ENCODE measurements at places on chromosomes 2 and 18.

GRCh38 chr2:199144036-199144435 is 313.7 kb downstream of the SATB2 start:
- no peak for DNase-seq

- no peak for DNase-seq
Measured at GRCh38 chr2:25805987-25806386, 72.3 kb downstream of the ASXL2 start.

GRCh38 chr2:85834466-85834865 is 54.3 kb downstream of the ST3GAL5 start:
- DNase-seq = no peak

GRCh38 chr18:3340682-3341097 is 78.8 kb downstream of the MYL12B start:
- no peak for DNase-seq

- no peak for DNase-seq
Measured at GRCh38 chr2:169303579-169304305, 58.6 kb downstream of the LRP2 start.

GRCh38 chr2:205738117-205738968 is 56.0 kb downstream of the NRP2 start:
- DNase-seq = no peak

DNA sequence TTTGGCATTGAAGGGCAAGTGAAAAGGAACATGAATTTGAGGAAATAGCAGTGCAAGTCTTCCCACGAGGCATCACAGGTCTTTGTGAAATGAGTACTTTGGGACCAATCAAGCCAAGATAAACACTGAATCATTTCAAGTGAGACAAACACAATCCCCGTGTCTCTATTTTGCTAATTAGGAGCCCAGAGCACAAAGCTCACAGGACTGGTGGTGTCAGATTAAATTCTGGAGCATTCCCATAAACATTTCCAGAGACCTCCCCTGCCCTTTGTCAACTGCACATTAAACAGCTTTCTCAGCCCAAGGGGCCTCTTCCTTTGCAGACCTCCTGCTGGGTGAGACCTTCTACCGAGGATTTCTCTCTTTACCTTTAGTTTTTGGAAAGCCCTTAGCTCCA is 50.7 kb downstream of the DAPL1 start:
- DNase-seq = no peak

DNA sequence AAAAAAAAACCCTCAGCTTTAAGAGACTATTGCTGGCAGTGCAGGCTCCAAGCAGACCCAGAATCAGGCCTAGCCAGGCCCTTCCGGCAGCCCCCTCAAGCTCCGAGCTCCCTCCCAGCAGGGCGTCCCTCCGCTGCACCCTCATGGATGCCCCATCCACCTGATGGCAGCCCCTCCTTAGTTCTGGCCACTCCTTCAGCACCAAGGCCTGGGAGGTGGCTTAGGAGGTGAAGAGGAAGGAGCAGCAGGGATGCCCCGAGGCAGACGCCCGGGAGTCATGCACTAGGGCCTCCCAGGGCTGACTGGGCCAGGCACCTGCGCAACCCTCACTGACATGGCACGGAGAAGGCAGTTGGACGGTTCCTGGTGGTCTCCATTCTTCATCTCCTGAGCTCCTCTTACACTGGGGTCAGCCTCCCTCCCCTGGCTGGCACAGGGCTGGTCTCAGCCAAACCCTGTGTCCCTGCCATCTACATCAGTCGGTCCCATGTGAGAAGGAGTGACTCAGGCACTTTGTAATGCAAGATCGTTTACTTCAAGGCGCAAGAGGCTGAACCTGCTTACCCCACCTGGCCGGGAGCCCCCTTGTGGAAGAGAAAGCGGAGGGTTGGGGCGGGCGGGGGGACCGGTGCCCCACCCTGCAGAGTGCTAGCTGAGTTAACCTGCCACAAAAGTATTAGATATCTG is 53.5 kb upstream of the ID2 start:
- DNase-seq = no peak

Data from stimulated activated CD8-positive, alpha-beta memory T cell treated with anti-CD3 and anti-CD28 coated beads, Interleukin-15, amount 100 ng/mL, for 4 hours (primary cell).